NCI-H2081 (cell line): ENCODE measurements at places on chromosomes 13 and 19.

- no peak for DNase-seq
Measured at GRCh38 chr13:22945321-22946226, 235.2 kb upstream of the SGCG start.

GRCh38 chr19:37966211-37966661 lies 59.2 kb downstream of the SIPA1L3 start:
- DNase-seq: no peak

DNA sequence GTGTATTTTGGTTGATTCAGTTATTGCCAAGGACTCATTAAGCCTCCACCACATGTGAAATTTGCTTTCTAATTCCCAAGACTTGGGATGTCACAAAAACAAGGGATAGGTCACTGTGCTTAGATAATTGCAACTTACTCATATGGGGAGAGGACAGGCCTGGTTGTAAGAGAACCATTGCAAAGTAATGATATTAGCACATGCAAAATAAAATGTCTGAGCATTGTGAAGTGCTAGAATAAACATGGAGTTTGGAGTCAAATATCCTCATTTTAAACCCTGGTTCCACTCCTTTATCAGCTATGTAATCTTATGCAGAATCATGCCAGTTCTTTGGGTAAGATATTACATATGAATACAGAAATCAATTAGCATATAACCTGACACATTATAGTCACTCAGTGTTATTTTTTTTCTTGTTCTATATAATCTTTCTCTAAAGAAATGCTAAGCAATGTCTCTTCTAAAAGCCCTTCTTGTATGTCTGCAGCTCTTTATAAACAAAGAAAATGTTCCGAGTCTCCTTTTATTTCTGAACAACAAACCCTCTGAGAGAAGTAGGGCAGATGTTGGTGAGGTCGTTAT lies 5.5 kb downstream of the CBY2 start:
- DNase-seq: no peak

DNA sequence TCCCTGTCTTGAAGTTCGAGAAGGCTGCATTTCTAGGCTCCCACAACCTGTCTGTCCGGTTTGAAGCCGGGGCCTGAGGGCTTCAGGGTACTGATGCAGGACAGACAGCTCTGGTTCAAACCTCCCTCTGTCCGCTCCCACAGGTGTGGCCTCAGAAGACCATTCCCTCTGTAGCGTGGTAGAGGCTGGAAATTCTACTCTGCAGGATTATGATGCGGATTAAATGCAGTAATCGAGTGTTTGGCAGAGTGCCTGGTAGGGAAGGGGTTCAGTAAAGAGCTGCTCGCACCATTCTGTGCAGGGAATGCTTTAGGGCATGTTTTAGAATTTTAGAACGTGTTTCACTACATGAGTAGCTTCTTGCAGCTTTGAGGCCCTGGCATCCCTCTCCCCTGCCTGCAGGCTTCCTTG lies 30.5 kb downstream of the PPP1R37 start:
- DNase-seq: no peak

GRCh38 chr19:49997709-49998108 lies 27.5 kb downstream of the VRK3 start:
- peak; percentile 12 for DNase-seq

DNA sequence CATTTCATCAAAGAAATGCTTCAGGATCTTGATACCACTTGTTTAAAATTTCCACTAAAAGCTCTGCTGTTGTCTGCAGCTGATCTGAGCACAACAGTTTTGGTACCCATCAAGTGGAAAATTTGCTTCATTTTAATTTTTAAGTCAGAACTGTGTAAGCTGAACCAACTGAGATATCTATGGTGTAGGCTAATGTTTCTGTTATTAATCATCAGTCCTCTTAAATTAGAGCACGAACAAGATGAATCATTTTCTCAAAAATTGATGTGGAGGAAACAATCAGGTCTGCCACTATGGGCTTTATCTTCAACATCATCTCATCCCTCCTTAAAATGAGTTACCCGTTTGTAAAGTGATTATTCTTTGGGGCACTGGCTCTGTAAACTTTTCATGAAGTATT lies 221.5 kb upstream of the NBEA start:
- no peak for DNase-seq

DNA sequence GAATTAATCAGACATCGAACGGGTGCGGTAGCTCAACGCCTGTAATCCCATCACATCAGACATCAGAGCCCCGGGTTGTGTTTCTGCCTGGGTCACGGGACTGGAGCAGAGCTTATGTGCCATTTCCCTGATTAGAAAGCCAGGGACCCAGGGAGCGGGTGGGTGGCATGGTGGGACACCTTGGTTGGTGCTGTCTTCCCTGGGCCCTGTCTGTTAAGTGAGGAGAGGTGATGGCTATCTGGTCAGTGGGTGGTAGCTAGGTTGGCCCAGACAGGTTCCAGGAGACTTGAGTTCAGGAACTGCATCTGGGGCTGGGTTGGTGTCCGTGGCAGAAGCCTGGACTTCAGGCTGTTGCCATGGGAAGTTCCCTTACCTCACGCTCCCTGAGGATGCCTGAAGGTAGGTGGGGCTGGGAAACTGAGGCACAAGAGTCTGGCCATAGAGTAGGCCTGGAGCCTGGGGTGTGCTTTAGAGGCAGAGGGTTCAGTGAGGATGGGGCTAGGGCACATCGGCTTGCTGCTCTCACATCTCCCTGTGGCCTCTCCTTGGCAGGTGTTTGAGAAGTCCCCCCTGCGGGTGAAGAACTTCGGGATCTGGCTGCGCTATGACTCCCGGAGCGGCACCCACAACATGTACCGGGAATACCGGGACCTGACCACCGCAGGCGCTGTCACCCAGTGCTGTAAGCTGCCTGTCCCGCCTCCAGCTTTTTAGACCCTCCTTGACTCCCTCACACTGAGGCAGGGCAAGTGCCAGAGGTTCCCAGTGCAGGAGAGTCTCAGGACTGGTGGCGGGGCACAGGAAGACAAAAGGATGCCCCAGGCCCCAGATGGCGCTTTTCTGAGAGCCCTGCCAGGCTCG lies 2.1 kb downstream of the RPL18A start:
- no peak for DNase-seq

DNA sequence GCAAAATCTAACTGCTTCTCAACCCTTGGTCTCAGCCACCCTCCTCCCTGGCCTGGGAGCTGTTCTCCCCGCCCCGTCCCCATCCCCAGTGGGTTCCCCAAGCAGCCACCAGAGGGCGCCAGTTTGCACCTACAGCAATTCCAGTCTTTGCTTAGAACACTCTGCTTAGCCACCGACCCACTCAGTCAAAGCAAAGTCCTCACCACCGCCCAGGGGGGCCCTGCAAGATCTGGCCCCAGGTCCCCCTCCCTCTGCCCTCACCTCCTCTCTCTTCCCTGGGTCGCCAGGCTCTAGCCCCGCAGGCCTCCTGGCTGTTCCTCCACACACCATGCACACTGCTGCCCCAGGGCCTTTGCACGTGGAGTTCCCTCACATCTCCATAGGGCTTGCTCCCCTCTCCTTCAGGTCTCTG lies 12.4 kb downstream of the TMEM143 start:
- DNase-seq: peak; percentile 39
